ENCODE measurements at places on chromosomes 6 and 20.
A peak's percentile ranks its signal among the peaks of the same experiment; 100 is the strongest.

DNA sequence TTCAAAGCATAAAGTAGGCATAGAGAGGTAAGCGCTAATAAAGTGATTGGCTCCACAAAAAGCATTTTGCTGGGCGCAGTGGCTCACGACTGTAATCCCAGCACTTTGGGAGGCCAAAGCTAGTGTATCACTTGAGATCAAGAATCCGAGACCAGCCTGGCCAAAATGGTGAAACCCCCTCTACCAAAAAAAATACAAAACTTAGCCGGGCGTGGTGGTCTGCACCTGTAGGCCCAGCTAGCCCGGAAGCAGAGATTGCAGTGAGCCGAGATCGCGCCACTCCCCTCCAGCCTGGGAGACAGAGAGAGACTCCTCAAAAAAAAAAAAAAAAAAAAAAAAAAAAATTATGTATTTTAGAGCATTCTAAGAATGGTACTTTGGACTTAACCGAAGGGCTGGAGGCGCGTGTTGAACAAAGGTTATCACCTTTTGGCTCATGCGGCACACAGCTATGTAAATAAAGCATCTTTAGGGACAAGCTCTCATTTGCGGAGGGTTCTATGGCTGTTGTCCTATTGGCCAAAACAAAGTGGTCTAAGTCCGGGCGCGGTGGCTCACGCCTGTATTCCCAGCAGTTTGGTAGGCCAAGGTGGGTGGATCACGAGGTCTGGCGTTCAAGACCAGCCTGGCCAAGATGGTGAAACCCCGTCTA lies 17.4 kb downstream of the HFE start:
- no peak for DNase-seq

DNA sequence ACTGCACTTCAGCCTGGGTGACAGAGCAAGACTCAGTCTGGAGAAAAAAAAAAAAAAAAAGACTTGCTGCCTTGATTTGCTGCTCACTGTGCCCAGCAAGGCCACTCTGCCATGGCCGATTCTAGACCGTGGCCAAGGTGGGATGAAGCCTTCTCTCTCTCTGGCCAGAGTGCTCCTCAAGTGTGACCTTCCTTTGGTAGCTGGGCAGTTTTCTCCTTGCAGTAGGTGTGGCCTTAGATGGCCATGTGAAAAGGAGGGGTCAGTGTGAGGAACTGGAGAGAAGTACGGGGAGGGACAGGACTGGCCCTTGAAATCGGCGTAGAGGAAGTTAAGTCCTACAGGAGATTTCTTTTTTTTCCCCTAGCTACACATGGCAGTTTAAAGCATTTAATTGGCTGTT lies 272.0 kb downstream of the ARID1B start:
- no peak for DNase-seq

- DNase-seq = no peak
Observed at GRCh38 chr6:105603788-105604586, 201.1 kb upstream of the PREP start.

DNA sequence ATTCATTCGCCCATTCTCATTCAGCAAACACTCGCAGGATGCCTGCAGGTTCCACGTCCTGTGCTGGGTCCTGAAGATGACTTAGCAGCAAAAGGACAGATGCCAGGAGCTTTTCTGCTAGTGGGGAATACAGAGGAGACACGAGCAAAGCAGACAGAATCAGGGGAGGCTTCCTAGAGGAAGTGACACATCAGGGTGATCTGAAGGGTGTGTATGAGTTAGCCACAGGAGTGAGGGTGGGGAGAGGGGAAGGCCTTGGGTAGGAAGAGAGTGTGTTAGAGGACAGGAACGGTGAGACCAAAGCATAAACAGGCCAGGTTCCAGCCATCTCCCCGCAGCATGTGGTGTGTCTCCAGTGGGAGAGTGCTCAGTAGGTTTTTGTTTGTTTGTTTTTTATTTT lies 73.4 kb upstream of the GTSF1L start:
- no peak for DNase-seq

GRCh38 chr20:50393990-50394561 lies 116.1 kb upstream of the PTPN1 start:
- DNase-seq = no peak

DNA sequence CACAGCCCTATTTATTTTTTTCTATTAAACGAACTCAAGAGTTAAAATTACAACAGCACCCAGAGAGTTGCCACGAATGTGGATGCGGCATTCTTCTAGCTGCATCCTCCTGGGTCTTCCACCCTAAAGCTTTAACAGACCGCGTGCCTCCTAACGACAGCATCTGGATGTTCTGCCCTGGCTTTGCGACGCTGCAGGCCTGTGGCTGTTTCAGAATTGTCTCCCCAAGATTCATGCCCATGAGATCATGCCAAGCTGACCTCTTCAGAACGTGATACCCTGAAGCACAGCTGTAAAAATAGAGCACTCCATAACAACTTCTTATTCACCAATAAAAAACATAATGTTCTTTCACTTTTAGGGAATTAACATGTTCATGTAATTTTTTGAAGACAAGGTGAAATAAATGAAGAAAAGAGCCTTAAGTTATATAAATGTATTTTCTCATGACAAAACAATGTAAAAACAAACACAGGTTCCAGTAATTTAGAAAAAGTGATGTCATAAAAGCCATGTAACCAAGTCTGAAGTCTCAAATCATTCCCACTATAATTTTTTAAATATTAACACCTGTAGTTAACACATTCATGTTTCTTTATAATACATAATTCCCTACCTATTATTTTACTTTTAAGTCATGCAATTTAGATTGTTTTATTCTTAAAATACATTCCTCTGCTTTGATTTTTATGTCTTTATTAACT lies 26.5 kb downstream of the HIVEP2 start:
- no peak for DNase-seq

- DNase-seq = no peak
Observed at GRCh38 chr6:41132254-41132653, 21.9 kb downstream of the TREML1 start.

- peak; percentile 7 for DNase-seq
Observed at GRCh38 chr20:44938637-44939036, 21.6 kb downstream of the TOMM34 start.

GRCh38 chr20:38957235-38957876 lies 4.8 kb upstream of the DHX35 start:
- DNase-seq = no peak

Measured in fibroblast of pulmonary artery (primary cell).